NCI-H774 (cell line): ENCODE measurements at places on chromosomes 2 and 18.

DNA sequence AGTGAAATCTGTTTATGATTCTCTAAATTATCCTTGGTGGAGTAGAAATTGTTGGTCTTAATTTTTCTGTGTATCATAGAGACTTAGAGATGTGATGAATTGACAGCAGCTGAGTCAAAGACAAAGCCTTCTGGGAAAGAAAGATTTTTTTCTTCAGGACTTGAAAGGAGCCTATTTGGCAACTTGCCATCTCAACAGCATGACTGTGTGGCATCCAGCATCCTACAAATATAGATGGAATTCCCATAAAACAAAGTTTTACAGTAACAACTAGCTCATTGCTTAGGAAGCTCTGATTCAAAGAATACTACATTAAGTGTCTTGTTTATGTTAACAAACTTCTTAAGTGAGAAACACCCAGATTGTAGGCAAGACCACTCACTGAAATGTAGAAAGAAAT, 79.2 kb upstream of the SETBP1 start:
- no peak for DNase-seq

- no peak for DNase-seq
Observed at GRCh38 chr2:98485453-98485755, 40.7 kb downstream of the INPP4A start.

DNA sequence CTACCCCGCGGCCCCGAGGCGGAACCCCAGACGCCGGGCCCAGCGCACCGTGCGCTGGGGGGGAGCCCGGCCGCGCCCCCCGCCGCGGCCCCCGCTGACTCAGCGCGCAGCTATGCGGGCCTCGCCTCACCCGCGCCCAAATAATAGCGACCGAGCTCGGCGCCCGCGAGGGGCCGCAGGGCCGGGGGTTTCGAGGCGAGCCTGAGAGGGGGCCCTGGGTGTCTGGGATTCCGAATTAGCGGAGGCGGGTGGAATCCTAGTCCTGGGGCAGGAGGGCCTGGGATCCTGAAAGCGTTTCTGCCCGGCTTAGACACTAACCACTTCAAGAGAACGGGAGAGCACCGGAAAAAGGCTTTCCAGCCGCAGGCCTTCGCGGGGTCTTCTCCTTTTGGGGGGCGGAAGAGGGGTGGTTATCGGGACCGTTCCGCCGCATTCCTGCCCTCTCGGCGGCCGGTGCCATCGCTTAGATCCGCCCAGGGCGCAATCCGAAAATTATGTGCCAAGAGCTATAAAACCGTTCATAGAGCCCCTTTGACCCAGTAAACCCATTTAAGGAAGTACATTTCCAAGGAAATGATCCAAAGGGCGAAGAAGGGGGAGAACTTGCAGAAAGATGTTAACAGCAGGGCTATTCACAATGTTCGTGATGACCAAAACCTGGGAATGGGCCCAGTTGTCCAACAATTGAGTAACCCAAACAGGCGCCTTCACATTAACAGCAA, 681 bp upstream of the ROCK2 start:
- no peak for DNase-seq

GRCh38 chr18:36194600-36195315, 7.5 kb downstream of the MOCOS start:
- DNase-seq: no peak

GRCh38 chr2:148885988-148886387, 11.0 kb downstream of the KIF5C start:
- DNase-seq: no peak

- DNase-seq: no peak
Observed at GRCh38 chr2:55156326-55156725, 75.8 kb downstream of the CLHC1 start.

GRCh38 chr2:100731535-100731981, 88.4 kb upstream of the NPAS2 start:
- no peak for DNase-seq

- DNase-seq: no peak
Observed at GRCh38 chr18:9714266-9715087, 6.4 kb downstream of the RAB31 start.

DNA sequence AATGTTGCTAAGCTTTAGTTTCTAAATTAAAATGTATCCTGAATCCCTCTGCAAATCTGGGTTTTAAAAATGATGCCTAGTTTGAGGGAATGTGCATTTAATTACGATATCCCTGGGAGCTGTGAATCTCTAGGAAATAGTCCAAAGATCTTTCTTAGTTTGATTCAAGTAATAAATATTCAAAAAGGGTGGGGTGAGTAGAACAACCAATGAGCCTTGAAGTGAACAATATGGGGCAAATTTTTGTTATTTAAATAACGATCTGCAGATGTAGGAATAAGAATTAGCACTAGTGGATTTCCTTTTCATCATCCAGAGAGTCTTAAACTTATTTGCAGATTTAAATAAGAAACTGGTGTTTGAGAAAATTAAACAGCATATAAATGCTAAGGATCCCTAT, 106.3 kb downstream of the ACVR1 start:
- no peak for DNase-seq

- DNase-seq: peak; percentile 18
Observed at GRCh38 chr2:233929352-233930022, 12.3 kb downstream of the TRPM8 start.

DNA sequence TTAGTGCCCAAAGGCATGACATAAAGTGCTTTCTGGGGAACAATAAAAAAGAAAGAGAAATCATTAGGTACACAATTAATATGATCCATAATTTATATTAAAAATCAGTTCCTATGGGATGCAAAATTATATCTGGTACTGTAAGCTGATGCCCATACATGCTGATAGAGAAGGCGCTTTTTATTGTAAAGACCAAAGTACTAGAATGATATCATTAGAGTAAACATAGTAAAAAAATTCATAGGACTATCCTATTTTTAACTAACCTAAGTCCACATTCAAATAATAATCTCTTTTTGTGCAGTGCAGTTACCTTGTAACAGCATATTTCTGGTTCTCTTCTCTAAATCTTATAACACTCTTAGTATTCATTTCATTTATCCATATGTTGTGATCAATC, 252.2 kb downstream of the ASXL3 start:
- DNase-seq: no peak

DNA sequence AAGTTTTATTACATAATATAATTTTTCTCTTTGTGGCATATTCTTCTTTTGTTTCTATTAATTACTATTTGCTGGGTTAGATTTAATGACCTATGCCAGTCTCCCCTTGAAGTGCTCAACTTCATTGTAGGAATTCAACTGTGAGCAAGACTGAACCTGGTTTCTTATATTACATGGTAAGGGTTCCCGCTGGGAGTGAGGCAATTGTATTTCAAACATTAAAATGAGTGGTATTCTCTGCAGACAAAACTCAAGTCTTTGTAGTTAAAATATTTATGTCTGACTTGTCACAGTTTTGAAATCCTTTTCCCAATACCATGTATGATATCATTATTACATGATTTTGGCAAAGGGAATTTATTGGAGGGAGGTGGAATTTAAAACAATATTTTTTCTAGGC, 278.7 kb downstream of the GULP1 start:
- DNase-seq: no peak

GRCh38 chr2:165792104-165792454, 2.0 kb downstream of the GALNT3 start:
- no peak for DNase-seq

- peak; percentile 0 for DNase-seq
Observed at GRCh38 chr2:230924470-230925341, at the start of gene GPR55. Gene GPR55, minus strand, starts transcription at chr2:230925242. Its CDS starts 14,280 bp downstream, at chr2:230910962.

DNA sequence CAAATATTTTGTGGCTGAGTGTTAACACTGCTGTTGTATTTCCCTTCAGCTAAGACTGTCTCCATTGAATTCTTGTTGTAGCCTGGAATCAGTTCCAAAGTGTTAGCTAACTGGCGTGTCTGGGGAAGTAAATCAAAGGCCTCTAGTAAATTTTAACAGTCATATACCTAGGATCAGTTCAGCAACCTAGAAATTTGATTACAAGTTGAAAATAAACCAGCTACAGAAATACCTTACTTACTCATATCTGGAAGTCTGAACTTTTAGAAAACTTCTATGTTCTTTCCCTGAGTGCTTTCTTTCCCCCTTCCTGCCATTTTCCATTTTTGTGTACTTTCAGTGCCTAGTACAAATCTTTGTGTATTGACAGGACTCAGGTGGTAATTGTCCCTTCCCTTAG, 396.7 kb upstream of the DCC start:
- DNase-seq: no peak

DNA sequence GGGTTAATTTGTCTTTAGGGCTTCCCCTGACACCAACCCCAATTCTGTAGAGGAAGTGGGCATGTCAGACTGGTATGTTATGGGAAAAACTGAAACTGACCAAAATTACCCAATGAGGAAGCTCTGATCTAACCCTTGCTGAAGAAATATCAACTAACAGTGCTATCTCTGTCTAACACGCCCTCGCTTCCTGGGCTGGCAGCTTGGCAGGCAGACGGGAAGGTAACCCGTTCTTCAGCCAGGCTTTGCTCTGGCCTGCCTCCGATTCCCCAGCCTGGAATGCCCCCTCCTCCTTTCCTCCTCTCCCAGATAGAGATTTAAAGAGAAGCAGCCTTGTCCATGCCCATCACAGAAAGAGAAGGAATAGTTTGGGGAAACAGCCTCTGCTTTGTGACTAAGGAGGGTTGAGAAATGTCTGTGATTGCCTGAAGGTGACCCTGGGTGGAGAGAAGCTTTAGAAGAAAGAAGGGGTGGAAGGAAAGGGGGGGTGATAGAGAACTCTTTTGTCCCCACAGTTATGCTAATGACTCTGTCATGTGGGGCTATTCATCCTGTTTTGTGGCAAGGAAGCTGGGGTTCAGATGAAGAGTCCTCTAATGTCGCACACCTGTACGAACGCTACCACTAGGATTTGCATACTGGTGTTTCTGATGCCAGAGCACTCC, 15.4 kb downstream of the HK2 start:
- no peak for DNase-seq

GRCh38 chr18:12857215-12857905, 26.7 kb downstream of the PTPN2 start:
- DNase-seq: no peak

DNA sequence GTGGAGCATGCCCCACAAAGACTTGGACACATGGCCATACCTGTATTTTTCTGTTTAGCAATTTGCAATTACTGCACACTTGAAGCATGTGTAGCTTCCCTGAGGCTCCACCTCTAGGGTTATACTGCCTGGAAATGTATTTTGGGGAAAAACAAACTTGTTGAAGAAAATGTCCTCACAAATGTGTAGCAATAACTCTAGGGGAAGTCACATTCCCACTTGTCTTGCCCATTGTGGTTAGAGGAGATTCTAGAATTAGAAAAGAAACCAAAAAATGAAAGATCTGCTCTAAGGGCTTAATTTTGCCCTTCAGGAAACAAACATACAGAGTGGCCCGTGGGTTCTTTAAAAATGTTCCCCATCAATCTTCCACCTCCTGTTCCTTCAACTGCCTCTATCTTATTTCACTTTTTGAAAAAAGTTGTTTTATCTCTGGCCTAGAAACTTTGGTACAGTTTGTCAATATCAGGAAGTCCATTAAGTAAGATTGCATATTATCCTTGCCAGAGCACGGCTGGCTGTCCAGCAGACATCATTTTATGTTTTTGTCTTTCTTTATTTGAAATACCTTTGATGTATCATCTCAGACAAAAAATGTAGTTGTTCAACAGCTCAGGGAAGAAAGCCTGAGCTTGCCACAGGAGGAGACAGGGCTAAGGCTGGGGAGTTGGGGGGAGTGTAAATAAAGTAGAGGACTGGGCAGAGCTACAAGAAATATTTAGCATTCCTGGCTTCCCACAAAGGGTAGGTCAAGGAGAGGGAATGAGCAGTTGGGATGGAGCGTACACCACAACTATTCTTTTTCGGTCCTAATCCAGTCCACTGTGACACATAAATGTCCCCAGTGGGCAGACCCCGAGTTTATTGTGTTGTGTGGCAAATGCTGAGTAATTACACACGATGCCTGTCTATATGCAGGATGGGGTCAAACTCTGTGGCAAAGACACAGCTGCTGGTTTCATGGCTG, 96.8 kb upstream of the CDC42EP3 start:
- DNase-seq: no peak

GRCh38 chr2:36670881-36671595, 25.5 kb upstream of the VIT start:
- no peak for DNase-seq

DNA sequence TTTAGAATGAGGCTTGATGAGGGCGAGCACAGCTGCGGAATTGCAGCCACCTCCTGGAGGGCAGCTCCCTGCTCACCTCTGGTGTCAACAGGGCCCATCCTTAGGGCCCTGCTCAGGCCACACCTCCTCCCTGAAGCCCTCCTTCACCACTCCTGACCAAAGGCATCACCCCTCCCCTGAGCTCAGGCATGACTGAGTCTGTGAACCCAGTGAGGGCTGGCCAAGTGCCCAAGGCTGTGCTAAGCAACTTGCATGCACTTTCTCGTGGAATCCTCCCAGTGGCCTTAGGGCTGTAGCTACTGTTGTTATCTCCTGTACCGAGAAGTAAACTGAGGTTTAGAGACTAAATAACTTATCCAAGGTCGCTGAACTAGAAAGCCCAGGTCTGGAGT, 101.7 kb downstream of the KLHL29 start:
- DNase-seq: no peak

DNA sequence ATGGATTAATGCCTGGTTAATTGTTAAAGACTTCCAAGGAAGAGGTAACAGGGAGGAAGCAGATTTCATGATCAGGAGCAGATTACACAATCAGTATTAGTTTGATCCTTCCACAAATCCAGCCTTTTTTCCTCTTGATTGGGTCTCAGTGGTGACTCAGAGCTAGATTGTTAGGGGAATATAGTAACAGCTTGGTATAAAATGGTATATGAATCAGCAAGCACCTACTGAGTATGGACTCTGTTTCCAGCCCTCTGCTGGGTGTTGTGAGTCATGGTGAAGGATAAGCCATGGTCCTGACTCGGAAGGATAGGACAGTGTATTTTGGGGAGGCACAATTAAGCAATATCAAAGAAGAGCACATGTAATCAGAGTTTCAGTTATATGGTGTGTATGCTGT, 272.4 kb upstream of the DPP10 start:
- DNase-seq: no peak

GRCh38 chr2:79373358-79374130, 139.3 kb upstream of the CTNNA2 start:
- DNase-seq: no peak

- no peak for DNase-seq
Observed at GRCh38 chr2:126754240-126755004, 98.5 kb downstream of the GYPC start.

DNA sequence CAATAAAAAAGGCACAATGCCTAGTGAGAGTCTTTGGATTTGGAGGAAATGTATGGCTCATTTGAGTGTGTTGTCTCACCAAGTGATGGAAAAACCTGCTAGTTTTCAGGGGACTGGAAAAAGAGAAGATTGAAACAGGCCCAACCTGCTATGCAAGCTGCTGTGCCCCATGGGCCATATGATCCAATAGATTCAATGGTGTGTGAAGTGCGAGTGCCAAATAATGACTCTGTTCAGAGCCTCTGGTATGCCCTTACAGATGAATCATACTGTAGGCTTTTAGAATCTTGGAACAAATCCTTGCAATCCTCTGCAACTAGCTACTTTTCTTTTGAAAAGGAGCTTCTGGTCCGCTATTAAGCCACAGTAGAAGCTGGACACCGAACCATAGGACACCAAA, 529.8 kb upstream of the CNTNAP5 start:
- DNase-seq: no peak
